ENCODE measurements at places on chromosomes 16 and 17.

DNA sequence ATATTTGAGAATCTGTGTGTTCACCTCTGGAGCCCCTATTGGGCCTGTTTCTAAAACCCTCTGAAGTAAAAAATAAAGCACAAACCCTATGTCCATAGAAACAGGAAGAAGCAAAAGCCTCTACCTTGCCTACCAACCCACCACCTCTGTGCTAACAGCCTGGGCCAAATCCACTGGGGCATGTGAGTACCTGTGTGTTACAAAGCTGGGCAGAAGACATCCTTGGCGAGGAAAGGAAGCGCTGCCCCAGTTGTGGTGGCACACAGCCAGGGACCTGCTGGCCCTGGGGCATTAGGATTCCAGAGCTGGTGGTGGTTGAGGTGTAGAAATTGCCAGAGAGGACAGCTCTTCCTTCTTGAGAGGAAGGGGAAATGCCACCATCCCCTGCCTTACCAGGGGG is 30.0 kb downstream of the MYO18A start:
- no peak for DNase-seq

DNA sequence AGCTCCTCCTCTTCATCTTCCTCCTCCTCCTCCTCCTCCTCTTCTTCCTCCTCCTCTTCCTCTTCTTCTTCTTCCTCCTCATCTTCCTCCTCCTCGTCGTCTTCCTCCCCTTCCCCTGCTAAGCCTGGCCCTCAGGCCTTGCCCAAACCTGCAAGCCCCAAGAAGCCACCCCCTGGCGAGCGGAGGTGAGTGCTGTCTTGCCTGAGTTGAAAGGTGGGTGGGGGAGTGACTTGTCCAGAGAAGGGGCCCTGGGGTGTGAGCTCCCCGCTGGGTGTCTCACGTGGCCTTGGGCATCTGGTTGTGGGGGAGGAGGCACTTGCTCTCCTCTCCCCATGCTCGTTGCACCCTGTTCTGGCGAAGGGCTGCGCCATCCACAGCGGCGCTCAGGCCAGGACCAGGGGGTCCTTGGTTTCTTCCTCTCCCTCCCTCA is 8.0 kb downstream of the ELOB start:
- no peak for DNase-seq

GRCh38 chr16:58753711-58754134 is 19.6 kb upstream of the GOT2 start:
- no peak for DNase-seq

- no peak for DNase-seq
These were observed 23.3 kb upstream of the CDRT4 start for GRCh38 chr17:15490634-15491261.

DNA sequence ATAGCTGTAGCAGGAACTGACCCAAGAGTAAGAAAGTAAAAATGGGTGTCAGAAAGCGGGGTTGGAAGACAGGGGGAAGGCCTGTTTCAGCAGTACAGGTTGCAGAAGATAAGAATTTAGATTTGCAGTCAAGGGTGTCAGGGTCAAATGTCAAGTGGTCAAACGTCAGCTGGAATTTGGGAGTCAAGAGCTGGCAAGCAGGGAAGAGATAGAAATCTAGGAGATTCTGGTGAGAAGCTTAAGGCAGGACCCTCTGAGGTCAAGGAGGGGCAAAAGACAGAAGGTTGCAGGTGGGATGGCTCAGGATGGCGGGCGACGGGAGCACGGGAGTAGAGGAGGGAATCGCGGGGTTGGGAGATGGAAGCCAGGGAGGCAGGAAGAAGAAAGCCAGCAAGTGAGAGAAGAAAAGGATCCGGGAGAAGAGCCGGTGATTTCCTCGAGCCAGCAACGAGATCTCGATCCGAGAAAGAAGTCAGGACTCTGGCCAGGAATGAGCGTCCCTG is 335 bp downstream of the SLC25A35 start:
- no peak for DNase-seq

GRCh38 chr17:14417336-14417735 is 116.5 kb downstream of the HS3ST3B1 start:
- DNase-seq = no peak

DNA sequence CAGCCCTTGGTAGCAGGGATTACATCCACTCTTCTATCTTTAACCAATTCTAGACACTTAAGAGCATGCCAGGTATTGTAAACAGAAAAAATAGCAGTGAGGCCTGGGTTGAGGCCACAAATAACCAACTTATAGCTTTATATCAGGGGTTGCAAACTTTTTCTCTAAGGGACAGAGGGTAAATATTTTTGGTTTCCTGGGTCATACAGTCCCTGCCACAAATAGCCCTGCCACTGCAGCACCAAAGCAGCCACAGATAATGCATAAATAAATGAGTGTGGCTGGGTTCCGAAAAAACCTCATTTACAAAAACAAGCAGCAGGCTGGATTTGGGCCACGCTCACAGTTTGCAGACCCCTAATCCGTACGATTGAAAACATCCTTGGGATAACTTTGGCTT is 46.7 kb downstream of the STAT3 start:
- no peak for DNase-seq

GRCh38 chr16:79316004-79316458 is 284.5 kb downstream of the MAF start:
- no peak for DNase-seq
